ENCODE measurements at places on chromosomes 7 and 10.
A peak's percentile ranks its signal among the peaks of the same experiment; 100 is the strongest.

GRCh38 chr10:43963379-43963778 is 314.7 kb upstream of the ZNF32 start:
- DNase-seq = no peak

DNA sequence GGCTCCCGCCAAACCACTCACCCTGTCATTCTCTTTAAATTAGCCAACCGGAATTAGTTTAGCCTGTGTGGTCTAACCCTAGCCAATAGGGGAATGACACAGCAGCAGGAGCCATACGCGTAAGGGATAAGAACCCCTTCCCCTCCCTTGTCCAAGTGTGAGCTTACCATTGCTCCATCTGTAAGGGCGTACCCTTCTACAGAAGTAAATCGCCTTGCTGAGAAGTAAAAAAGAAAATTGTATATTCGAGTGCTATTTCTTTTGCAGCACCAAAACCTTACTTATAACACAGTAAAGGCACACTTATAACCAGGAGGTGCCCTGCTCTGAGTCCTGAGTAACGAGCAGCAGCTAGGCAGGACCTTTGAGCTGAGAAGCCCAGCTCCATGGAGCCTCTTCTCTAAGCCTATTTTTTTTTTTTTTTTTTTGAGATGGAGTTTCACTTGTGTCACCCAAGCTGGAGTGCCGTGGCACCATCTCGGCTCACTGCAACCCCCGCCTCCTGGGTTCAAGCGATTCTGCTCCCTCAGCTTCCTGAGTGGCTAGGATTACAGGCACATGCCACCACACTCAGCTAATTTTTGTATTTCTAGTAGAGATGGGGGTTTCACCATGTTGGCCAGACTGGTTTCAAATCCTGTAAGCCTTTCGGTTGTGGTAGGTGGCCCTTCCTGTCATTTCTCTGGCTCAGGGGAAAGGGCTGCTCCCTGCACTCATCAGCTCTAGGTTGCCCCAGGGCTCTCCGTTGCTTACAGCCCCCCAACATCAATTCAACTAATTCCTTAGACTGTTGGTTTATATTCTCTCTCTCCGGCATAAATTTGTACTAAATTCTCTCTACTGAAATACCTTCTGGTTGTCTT is 73.3 kb downstream of the NSUN6 start:
- no peak for DNase-seq

DNA sequence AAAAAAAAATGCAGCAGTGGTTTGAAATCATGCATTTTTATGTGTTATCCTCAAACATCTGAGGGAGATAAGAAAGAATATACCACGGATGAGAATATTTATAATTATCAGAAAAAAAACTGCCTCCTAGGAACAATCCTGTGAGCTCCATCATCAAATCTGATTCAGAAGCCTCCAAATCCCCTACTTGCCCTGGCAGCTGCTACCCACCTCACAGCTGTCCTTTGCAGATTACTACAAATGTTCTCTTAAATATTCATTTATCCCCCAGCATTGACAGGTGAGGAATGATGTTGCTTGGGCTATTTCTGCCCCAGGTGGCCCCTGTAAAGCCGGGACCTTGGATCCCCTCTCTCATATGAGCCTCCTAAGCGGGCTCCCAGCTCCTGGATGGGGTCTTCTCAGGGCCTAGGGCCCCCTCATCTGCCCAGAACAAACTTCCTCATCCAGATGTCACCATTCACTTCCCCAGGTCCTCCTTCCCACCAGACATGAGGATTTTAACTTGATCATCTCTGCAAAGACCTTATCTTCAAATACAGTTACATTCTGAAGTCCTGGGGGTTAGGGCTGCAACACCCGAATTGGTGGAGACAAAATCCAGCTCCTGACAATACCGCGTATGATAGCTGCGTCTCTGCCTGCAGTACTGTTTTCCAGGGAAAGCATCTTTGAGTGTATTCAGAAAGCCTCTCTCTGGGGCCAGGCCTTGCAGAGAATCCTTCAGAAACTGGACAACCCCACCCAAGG is 81.9 kb upstream of the INSIG1 start:
- no peak for DNase-seq

GRCh38 chr10:44195112-44196007 is 189.5 kb downstream of the CXCL12 start:
- DNase-seq = no peak

DNA sequence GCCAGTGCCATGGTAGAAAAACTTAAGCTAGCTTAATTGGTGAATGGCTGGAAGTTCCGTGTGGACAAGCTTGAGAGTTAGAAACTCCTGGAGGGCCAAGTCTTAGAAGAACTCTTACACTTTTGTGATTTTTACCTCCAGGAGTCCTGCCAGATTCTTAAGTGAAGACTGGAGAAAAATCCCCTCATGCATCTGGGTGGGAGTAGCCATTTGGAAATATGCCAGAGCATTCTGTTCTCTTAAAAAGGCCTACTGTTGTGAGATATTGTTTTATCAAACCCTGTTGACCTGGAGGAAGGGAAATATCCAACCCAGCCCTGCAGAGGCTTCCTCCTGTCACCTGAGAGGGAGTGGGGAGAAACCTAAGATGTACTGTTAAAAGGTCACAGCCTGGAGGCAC is 17.6 kb upstream of the MCM10 start:
- DNase-seq = no peak

DNA sequence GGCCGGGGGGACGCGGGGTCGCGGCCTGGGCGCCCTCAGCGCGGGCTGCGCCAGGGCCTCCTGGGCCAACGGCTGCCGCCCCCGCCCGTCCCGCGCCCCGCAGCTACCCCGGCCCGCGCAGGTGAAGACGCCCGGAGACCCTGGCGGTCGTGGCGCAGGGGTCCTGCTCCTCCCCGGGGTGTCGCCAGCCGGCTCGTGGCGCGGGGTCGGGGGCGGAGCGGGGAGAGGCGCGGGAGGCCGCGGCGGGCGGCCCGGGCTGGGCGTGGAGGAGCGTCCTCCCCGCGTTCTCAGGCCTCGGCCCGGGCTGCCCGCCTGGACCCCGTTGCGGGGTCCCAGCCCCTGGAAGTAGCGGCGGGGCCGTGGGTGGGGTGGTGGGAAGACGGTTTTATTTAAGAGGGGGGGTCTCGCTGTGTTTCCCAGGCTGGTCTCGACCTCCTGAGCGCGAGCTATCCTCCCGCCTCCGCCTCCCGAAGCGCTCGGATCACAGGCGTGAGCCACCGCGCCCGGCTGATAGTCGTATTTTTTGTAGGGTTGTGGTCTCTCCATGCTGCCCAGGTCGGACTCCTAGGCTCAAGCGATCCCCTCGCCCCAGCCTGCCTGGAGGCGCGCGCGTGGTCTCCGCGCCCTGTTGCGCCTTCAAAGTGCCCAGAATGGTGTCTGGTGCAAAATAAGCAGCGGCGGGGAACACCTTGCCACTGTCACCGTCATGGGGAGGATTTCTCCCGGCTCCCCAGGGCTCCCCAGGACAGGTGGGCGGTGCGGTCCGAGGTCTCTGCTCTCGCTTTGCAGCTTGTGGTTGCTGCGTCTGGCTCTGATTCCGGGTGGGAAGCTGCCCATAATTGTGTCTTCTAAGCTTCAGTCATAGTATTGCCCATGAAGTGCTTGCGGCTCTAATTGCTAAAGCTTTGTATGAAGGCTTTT is 15.3 kb upstream of the SUN1 start:
- no peak for DNase-seq

DNA sequence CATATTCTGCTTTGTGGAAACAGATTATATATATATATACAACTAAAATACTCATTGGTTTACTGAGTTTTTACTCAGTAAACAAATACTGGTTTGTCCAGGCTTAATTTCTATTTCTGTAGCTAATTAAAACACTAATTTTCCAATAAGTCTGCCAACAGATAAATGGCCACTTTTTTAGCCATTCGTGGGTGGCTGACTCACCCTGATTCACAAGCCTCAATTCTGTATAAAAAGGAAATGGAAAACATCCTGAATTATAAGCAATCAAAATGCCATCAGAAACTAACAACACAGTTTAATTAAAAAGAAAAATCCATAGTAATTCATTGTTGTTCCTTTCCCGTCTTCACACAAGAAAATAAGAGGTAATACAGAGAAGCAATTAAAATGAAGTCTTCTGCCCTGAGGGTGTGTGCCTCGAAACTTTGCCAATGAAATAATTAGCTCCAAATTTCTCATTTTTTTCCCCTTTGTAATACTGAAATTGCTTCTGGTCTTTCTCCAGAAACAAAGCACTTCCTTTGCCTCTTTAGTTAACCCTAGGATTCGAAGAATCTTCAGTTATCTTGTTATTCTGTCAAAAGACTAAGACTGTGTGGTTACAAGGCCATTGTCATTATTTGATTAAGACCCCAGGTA is 118.7 kb upstream of the PTN start:
- DNase-seq = no peak

DNA sequence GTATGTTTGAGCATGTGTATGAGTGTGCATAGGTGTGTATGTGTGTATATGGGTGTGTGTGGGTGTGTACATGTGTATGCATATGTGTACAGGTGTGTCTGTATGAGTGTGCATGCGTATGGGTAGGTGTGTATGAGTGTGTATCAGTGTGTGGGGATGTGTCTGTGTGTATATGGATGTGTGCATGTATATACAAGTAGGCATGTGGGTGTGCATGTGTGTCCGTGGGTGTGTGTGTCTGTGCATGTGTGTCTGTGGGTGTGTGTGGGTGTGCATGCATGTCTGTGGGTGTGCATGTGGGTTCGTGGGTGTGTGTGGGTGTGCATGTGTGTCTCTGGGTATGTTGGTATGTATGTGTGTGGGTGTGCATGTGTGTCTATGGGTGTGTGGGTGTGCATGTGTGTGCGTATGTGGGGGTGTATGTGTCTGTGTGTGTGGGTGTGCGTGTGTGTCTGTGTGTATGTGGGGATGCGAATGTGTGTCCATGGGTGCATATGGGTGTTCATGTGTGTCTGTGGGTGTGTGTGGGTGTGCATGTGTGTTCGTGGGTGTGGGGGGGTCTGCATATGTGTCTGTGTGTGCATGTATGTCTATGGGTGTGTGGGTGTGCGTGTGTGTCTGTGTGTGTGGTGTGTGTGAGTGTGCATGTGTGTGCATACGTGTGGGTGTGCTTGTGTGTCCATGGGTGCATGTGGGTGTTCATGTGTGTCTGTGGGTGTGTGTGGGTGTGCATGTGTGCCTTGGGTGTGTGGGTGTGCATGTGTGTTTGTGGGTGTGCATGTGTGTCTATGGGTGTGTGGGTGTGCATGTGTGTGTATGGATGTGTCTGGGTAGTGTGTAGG is 20.6 kb downstream of the EMX2 start:
- no peak for DNase-seq

GRCh38 chr10:69938541-69938991 is 114.1 kb upstream of the MACROH2A2 start:
- no peak for DNase-seq

- no peak for DNase-seq
Measured at GRCh38 chr7:133562621-133563020, 309.7 kb downstream of the EXOC4 start.

DNA sequence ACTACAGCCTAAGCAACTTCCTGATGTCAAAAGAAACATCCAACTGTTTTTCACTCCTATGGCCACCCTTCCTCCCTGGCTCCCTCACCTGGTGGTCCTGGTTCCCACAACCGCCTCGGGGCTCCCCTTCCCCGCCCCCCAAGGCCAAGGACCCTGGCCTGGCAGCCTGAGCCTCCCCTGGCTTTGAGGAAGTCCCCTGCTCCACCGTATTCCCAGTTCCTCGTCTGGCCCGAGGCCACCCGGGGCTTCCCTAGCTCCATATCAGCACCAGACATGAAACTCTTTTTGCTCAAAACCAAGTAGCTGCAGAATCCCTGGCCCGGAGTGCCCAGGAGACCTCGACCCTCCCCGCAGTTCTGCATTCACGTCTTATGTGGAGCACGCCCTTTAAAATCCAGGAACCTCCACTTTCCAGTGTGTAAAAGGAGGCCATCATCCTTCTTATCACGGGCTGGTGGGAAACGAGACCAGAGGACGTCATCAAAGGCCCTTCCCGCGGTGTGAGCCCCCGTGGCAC is 82.9 kb downstream of the PRKAG2 start:
- DNase-seq = no peak

DNA sequence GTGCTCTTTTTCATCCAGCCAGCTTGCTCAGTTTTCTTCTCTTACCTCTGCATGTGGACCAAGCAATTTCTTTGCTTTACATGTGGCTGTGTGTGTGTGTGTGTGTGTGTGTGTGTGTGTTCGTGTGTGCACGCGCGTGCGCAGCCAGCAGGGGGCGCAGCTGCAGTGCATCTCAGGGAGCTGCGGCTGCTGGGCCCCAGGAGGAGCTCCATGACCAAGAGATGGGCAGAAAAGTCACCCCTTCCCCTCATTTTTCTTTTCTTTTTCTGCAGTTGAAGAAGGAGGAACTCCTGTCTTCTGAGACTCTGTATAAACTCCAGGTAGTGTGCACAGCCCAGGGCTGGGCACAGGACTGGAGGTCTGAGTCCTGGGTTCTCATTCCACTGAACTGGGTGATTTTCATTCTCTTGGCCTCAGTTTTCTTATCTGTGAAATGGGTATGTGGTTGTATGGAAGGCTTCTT is 41.8 kb downstream of the BLNK start:
- peak; percentile 17 for DNase-seq

DNA sequence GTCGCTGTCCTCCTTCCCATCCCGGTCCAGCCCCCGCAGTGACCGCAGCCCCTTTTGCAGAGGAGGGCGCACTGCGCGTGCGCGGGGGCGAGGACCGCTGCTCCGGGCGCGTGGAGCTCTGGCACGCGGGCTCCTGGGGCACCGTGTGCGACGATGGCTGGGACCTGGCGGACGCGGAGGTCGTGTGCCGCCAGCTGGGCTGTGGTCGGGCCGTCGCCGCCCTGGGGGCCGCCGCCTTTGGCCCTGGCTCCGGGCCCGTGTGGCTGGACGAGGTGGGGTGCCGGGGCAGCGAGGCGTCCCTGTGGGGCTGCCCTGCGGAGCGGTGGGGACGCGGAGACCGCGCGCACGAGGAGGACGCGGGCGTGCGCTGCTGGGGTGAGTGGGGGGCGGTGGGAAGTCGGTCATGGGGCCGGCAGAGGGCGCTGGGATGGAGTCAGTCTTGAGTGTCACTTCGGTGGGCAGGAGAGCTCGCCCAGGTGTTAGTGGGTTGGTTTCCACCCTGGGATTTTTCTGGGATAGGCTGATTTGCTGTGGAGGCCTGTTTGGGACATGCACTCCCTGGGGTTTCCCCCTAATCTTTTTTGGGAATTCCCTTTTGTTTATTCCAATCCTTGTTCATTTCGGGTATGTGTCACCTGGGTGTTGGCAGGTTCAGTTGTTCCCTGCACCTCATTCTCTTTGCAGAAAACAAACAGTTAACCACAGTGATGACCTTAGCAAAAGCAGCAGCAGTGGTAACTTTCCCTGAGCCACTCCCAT is 11.6 kb downstream of the SCART1 start:
- DNase-seq = no peak

DNA sequence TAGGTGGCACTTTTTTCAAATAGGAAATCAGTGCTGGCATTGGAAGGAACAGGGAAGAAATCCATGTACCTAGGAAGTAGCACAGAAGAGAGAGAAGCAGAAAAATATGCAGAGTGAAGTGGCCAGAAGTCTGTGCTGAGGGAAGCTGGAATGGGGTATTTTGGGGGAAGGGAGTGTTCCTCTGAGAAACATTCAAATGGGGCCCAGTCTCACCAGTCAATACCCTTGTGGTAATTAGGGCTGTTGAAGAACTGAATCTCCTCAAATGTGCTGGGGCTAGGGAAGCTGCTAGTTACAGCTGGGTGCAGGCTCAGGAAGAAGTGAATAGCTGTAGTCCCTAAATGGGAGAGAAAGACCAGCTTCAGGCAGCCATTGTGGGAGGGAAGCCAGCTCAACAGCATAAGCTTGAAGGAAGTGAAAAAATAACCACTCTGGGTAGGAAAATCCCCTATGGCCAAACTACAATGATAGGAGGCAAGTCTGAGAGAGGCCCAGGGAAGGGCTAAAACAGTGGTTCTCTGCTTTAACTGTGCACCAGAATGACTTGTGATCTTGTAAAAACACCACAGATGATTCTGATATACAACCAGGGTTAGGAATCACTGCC is 7.6 kb downstream of the NDST2 start:
- DNase-seq = no peak

All from NCI-H1048 (cell line).